ENCODE measurements at places on chromosomes 16 and 17.

DNA sequence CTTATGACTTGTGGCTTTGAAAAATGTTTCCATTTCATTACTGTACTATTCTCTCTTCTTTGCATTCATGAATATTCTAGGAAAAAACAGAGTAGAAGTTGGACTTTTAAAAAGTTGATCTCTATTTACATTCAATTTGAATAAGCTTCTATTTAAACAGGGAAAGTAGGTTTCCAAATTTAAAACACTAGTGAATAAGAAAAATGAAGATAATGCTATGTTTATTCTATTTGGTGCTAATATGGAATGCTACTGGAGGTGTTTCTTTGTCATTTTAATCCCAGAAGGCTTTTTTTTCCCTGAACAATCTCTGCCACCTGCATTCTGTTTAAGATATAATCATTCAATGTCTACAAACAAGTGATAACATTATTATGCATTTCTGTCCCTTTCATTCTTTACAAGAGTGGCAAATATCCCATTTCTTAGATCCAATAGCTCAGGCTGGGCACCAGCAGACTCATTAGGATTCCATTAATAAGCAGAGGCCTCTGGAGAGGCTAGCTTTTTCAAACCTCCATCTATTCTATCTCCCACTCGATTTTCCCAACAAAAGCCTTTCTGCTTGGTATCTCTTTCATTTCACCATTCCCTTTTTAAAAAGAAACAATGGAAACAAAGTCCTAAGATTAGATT lies 1001.6 kb upstream of the CDH8 start:
- DNase-seq: no peak

DNA sequence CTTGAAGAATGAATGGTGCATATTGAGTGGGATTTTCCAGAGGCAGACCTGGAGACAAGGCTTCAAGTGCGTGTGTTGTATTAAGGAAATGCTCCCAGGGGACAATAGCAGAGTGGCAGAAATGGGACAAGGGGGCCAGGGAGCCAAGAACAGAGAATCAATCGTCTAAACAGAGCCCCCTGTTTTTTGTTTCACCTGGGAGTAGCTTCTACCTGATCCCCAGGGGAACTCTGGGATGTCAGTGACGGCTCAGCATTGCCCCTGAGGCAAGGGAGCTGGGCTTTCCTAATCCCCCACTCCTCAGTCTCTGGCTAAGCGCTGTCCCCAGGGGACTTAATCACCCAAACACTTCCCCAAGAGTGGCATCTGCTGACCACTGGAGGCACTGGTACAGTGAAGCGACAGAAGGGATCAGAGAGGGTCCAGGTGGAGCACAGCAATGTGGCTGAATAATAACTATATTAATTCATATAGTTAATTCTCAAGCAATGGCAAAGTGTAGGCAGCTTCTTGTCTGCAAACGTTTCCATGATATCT lies 35.7 kb upstream of the C16orf78 start:
- no peak for DNase-seq

GRCh38 chr17:81309140-81309858 lies 14.2 kb upstream of the SLC38A10 start:
- DNase-seq: no peak

- DNase-seq: no peak
Measured at GRCh38 chr16:60170196-60170595, 1436.1 kb upstream of the GOT2 start.

DNA sequence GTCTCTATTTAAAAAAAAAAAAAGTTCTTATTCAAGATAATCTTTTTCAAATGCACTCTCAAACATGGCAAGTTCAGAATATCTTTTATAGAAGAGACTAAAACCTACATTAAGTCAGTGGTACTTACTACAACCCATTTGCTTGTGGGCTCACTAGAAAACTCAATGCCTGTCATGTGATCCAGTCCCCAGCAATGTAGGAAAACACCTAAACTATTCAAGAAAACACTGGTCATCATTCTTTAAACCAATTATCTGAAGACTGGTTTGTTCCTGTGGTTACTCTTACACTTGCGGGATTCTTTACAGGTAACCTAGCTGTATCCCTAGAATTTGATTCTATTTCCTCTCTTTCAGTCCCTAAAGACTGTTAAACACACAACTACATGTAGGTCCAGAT lies 19.6 kb downstream of the MED13 start:
- DNase-seq: no peak

DNA sequence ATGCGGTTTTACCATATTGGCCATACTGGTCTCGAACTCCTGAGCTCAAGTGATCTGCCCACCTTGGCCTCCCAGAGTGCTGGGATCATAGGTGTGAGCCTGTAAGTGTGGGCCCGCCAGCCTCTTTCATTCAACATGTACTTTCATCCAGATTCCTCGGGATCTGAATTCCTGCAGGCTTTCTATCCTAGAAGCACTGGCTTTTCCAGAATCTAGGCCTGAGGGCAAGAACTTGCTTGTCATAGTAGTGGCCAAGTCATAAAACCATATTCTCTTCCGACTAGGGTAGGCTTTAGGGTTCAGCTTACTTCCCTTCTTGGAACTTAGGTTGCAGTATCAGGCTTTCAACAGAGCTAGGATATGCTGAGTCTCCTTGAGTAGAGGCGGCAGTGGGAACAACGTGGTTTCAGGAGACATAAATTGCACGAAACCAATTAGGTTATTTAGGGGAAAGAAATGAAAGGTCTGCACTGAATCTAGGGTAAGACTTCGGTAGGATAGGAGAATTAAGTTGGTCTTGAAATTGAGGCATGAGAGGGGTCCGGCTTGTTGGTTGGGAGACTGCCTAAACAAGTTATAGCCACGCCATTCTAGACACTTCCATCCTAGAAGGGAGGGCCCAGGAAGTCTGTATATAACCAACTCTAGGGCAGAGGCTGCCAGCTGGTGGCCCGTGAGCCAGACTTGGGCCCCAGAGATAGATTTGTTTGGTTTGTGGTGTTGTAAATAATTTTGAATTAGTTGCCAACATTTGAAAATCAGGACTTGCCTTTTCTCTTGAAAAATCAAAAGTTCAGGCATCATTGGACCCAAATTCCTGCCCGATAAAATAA lies 15.6 kb downstream of the SLC7A6 start:
- DNase-seq: no peak

DNA sequence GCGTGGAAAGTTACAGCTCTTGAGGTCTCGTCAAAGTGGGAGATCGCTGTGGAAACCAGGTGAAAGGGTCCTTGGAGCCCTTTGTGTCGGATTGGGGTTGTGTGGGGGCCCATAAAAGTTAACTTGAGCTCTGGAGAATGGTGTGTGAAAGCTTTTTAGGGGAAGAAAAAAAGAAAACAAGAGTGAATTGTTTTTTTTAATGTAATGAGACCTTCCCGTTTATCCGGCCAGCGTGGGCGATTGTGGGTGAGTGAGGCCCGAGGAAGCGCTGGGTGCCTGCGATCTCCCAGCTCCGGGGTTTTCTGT lies 150.6 kb downstream of the MSI2 start:
- no peak for DNase-seq

- no peak for DNase-seq
Measured at GRCh38 chr17:61017317-61018006, 339.8 kb downstream of the BCAS3 start.

DNA sequence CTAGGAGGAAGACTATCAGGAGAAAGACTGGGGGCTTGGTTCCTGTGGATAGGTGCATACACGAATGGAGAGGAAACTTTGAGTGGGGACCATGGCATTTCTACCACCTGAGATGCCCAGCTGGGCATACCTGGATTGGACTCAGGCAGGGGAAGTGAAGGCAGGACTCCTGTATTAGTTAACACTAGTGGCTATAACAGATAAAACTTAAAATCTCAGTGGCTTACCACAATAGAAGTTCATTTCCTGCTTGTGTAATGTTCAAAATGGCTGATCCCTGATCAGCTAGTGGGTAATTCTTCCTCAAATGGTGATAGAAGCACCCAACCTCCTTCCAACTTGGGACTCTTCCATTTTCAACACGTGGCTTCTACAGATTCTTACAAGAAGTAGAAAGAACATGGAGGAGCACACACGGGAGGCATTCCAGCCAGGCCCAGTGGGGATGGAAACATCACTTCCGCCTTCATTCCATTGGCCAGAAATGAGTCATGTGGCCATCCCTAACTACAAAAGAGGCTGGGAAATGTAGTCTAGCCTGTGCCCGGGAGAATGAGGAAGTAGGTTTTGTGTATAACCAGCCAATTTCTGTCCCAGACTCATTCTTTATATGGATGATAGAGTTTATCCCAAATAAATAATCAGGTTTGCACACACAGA lies 112.1 kb downstream of the UTP18 start:
- DNase-seq: no peak

GRCh38 chr17:81231121-81231645 lies 7.7 kb downstream of the TEPSIN start:
- DNase-seq: no peak

DNA sequence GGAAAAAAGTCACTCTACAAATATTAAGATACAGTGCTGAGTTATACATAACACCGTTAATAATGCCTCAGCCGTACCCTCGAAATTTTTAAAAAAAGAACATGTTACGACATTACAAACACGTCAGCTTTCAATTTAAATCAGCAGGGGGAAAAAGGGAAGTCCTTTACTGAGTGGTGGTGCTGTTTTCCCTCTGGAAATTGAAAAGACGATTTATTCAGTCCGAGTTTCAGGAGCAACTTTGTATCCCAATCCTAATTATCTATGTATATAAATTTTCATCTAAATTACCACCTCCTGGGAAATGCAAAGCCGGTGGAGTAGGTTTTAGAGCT lies 1.3 kb downstream of the NETO2 start:
- DNase-seq: no peak

GRCh38 chr17:28369684-28370034 lies 448 bp downstream of the VTN start:
- DNase-seq: no peak

DNA sequence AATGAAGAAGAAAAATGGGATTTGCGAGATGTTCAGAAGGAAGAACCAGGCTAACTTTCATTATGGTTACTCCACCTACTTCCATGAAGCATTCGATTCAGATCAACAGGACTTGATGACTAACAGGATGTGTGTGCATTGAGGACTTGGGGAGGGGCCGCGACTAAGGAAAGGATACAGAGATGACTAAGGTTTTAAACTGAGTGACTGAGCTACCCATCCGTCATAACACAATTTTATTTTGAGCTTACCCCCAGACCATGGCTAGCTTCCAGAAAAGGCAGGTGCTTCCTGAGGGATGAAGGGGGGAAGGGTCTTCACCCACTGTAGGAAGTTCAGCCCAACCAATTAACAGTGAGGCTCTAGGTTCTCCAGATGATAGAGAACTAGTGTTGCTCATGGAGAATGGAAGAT lies 2.5 kb upstream of the CDYL2 start:
- DNase-seq: no peak

- DNase-seq: no peak
Measured at GRCh38 chr16:24841291-24841690, 4.5 kb upstream of the SLC5A11 start.

DNA sequence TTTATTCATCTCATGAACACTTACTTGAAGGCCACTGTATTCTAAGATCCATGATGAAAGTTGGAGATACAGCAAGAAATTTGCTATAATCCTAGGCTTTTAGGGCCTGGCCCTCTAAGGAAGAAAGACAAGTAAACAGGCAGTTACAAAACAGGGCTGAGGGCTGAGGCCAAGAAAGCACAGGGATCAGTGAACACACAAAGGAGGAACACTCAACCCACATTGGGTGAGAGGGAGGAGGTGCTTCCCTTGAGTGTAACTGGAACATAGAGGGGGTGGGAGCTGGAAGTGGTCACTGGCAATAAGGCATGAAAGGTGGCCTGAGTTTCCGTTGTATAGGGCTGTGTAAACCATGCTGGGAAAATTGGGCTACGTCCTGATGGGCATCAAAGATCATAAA lies 112.2 kb downstream of the ZNF18 start:
- no peak for DNase-seq

DNA sequence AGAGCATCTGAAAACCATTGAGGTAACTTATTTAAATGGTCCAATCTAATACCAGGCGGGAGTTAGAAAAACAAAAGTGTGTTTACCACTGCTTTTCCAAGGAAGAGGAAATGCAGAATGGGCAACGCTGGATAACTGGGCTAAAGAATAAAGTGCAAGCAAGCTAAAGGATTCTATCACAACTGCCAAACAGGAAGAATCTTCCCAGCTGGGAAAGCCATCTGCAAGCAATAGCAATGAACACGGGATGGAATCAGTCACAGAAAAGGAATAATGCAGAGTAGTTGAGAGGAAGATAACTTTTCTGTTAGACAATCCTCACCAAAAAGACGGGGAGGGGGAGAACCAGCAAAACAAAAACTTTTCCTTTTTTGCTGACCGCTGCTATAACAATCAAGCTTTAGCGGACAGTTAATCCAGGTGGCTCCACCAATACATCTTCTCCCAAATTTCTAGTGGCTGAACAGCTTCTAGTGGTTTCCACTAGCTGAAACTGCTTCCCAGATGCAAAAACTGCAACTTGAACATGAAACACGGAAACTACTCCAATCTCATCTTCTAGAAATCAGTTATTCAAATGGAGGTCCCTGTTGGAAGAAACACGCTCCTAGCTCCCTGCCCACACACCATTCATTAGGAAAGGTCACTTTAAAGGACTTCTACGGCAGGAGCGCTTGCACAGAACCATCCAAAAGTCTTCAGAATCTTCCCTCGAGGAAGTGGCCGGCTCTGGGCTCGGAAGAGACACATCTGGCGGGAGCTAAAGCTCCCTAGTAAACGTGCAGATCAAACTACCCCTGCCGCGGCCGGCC lies 929 bp downstream of the TMEM11 start:
- DNase-seq: no peak

- no peak for DNase-seq
Measured at GRCh38 chr17:72614871-72615626, 477.4 kb downstream of the SLC39A11 start.

- peak; percentile 38 for DNase-seq
Measured at GRCh38 chr17:59105852-59106462, 723 bp downstream of the TRIM37 start.

GRCh38 chr17:49404361-49404760 lies 10.3 kb downstream of the PHB1 start:
- DNase-seq: no peak

GRCh38 chr16:17203424-17203823 lies 267.3 kb downstream of the XYLT1 start:
- no peak for DNase-seq

Measured in stimulated activated CD8-positive, alpha-beta memory T cell treated with anti-CD3 and anti-CD28 coated beads, Interleukin-4, amount 100 ng/mL, for 4 hours (primary cell).